Stimulated activated CD8-positive, alpha-beta memory T cell treated with anti-CD3 and anti-CD28 coated beads, Interleukin-7, amount 100 ng/mL, for 24 hours (primary cell): ENCODE measurements at places on chromosomes 2 and 18.

DNA sequence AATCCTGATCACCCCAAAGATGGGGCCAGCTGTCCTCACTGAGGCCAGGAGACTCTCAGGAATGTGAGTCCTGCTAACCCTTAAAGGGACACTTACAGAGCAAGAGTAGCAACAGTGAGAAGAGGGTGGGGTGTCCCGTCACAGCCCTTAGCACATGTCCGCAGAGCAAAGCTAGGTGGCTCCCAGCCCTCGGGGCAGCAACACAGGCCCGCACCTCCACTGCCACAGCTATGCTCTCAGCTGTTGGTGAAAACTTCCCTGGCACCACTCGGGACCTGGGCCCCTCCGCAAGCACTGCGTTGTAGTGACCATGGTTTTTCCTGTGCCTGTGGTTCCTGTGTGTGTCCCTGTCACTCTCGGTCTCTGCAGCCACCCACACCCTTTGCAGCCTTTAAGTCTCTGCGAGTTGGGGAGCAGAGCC is 76.4 kb upstream of the UXS1 start:
- no peak for DNase-seq

GRCh38 chr18:35999925-36000324 is 27.4 kb downstream of the RMP24 start:
- no peak for DNase-seq

DNA sequence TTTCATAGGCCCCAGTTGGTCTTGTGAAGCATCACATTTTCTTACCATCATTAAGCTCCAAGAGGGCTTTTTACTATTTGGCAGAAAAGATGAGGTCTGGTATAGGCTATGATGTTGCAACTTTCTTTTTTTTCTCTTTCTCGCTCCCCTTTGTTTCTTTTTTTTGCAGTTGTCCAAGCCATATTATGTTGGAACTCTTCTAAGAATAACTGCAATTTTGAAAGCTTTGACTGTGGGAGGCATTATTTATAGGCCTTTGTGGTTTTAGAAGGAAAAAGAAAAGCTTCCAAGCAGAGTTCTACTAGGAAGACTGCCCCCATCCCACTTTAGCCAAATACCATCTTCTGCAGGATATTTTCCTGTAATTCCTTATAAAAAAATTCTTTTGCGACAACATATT is 571.6 kb downstream of the ARHGAP15 start:
- no peak for DNase-seq

DNA sequence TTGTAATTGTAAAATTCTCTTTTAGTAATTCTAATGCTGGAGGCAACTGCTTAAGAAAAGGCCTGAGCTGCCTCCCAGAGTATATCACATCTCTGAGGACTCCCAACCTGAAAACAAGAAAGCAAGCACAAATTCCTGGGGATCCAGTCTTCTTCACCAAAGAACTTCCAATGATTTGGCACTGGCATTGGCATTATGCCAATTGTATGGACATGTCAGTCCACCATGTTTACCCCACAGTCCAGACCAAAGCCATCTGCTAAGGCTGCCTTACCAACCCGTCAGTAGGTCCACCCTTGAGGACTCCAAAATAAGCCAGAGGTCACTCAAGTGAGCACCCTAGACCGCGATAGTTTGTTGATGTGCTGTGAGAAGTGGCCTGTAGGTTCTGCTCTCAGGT is 263.1 kb downstream of the RND3 start:
- no peak for DNase-seq

- DNase-seq, result no peak
Observed at GRCh38 chr2:119464981-119465380, 33.3 kb downstream of the TMEM37 start.

- no peak for DNase-seq
Observed at GRCh38 chr18:79538635-79539034, 141.0 kb upstream of the CTDP1 start.

DNA sequence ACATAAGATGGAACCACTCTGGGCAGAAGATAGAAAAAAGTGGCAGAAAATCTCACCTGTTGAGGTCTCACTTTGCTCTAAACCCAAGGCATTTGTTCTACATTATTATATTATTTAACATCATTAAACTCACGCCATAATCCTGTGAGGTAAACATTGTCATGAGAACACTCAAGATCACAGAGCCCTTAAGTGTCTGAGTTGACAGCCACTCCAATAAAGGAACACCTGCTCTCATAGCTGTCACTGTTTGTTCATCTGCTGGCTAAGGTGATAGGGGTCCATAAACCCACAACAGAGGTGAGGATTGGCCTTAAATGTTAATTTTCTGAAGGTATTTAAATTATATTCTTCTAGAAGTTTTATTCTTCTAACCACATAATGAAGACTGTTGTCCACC is 439.7 kb downstream of the RIT2 start:
- DNase-seq, result no peak

DNA sequence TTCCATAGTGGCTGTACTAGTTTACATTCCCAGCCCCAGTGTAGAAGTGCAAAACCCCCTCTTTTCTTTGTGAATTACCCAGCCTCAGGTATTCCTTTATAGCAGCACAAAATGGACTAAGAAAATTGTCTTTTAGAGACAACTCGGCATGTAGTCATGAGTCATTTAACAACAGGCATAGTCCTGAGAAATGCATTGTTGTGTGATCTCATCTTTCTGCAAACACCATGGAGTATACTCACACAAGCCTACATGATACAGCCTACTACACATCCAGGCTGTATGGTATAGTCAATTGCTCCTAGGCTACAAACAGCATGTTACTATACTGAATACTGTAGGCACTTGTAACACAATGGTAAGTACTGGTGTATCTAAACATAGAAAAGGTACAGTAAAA is 44.4 kb upstream of the MBP start:
- DNase-seq, result no peak
